ENCODE measurements at places on chromosomes 12 and 14.

DNA sequence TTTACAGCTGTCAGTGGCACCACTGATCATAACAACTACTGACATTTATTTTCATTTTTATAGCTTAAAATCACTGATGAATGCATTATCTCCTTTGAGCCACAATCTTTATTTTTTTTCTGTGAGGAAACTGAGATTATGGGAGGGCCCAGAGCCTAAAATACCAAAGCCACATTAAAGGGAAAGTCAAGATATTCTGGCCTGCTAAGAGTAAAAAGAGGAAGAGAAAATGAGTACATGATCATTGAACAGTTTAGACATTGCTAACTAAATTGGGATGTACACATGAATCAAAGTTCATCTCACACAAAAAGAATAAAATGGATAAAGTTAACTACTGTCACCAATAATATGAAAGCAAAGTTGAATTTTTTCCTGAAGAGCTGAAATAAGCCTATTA lies 170.5 kb upstream of the GARIN2 start:
- no peak for DNase-seq

- DNase-seq = no peak
Measured at GRCh38 chr12:103282124-103282523, 213.6 kb downstream of the C12orf42 start.

- no peak for DNase-seq
Measured at GRCh38 chr14:102226356-102227125, 78.4 kb downstream of the MOK start.

GRCh38 chr14:91220581-91221000 lies 23.9 kb downstream of the GPR68 start:
- peak; percentile 85 for DNase-seq

GRCh38 chr12:2092890-2093289 lies 40.1 kb downstream of the CACNA1C start:
- DNase-seq = no peak

Data from DMS 273 treated with DMSO at 0.1 percent for 48 hours (cell line).